ENCODE measurements at places on chromosomes 13 and 19.

DNA sequence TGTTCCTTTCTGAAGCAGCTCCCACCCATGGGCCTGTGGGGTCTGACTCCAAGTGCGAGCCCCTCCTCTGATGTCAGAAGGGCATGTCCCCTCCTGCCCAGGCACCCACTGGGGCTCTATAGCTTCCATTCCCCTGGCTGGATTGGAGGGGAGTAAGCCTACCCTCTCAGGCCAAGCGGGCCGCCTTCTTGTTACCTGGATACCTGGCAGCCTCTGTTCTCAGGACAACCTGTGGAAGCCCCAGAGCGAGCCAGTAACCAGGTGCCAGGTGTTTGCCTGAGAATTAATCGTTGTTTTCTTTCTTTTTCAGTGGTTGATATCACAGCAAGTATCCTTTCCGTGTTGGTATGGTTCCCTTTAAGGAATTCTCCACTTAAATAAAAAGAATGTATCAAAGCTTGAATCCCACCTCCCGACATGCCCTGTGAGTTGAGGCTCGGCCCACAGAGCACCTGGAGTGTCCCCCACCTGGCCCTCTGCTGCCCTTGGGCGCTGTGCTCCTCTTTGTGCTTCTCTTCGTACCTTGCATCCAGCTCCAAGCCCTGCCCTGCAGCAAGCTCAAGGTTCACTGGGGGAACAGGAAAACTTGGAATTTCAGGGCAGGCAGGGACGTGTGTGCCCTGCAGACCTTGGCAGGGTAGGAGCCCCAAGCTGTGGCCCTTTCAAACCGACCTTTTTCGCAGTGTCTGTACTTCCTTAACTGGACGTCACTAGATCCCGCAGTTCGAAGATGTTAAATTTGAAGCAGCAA, 15.0 kb downstream of the MAU2 start:
- DNase-seq, result no peak

GRCh38 chr19:5091684-5092480, 123.0 kb downstream of the KDM4B start:
- DNase-seq, result no peak

DNA sequence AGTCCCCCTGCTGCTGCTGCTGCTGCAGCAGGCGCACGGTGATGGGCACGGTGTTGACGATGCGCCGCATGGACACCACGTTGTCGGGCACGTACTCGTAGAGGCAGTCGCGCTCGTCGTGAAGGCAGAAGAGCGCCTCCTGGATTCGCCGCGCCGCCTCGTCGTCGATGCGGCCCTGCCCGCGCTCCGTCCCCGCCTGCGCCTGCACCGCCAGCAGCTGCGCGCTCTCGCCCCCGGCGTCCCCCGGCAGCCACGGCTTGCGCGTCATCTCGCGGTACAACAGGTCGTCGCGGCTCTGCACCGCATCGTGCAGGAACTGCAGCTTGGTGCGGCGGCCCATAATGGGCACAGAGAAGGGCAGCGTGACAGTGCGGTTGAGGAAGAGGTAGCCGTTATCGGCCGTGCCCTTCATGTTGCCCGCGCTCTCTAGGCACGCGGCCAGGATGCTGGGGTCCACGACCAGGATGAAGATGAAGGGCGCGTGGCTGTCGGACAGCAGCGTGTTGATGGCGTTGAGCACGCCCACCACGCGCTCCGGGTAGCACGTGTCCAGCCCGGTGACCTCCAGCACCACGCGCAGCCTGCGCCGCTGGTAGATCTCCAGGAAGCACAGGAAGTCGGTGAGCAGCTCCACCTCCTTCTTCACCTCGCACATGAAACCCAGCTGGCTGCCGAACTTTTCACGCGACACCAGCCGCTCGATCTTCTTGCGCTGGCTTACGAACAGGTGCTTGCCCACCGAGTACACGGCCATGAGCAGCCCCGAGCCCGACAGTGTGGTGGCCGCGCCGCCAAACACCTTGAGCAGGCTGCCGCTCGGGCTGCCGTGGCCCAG, 8.1 kb downstream of the NKPD1 start:
- no peak for DNase-seq

DNA sequence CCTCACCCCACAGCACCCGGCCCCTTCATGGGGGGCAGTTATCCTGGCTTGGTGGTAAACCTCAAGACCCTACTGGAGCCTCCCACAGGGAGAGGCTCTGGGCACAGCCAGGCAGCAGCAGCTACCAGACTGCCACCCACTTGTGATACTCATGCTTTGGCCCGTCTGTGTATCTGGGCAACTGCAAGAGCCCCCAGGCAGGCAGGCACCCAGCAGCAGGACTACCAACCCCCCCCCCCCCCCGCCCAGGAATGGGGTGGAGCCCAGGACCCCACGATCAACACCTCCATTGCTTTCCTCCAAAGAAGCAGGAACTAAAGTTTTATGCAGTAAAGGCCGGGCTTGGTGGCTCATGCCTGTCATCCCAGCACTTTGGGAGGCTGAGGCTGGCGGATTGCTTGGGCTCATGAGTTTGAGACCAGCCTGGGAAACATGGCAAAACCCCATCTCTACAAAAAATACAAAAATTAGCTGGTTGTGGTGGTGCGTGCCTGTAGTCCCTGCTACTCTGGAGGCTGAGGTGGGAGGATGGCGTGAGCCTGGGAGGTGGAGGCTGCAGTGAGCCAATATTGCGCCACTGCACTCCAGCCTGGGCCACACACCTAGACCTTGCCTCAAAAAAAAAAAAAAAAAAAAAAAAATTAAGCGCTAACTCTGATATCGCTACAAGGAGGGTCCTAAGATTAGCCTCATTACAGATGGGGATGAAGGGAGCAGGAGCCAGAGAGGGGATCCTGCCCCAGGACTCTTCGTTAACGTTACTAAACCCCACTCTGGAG, 1.1 kb upstream of the LYL1 start:
- DNase-seq, result no peak

GRCh38 chr19:6060600-6061375, 49.5 kb downstream of the RFX2 start:
- no peak for DNase-seq

GRCh38 chr19:35734273-35734672, 8.0 kb downstream of the IGFLR1 start:
- no peak for DNase-seq

DNA sequence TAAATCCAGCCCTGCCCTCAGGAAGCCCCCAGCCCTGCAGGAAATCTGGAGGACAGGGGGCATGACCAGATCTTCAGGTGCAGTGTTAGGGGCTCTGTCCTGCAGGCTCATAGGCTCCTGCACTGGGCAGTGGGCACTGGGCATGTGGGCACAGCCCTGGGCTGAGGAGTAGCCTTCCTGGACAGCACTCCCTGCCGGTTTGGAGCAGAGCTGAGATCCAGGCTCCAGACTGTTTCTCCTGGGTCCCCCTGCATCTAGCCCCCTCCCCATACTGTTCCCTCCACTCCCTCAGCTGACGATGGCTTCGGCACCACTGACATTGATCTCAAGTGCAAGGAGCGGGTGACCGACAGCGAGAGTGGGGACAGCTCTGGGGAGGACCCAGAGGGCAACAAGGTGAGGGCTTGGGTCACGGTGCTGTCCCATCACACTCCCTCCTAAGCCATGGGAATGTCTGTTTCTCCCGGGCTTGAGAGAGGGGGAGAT, 12.3 kb upstream of the PRR19 start:
- no peak for DNase-seq

- no peak for DNase-seq
Observed at GRCh38 chr19:27776524-27776923, 1436.4 kb downstream of the UQCRFS1 start.

DNA sequence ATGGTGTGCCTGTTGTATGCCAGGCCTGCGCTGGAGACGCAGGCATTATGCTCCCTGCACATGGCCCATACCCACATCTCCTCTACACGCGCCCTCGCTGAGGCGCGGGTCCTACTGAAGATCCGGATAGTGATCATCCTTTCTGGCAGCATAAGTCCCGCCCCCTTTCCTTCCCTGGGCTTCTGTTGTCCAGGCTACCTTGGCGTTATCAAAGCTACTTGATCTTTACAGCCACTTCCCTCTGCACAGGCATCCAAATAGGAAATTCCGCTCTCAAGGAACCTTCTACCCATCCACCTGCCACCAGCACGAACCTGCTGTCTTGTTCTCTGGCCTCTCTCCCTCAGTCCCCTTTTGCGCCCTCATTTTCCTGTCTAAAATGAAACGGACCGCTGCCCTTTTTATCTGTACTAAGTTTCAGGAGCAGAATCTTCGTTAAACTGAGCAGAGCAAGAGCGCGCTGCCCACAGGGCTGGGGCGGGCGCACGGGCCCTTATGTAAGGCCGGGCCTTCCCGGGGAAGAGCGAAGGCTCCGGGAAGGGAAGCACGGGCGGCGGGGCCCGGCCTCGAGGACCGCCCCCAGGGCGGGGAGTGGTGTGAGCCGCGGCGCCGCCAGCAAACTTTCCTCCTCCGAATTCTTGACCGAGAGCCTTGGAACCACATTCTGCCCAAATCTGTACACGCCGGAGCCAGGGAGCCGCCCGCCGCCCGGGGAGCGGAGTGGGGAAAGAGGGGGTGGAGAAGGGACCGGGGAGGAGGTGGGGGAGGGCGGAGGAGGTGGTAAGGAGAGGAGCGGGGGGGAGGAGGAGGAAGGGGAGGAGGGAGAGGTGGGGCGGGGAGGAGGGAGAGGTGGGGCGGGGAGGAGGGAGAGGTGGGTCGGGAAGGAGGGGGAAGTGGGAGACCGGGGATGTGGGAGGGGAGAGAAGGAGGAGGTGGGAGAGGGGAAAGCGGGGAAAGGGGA, 920 bp upstream of the UBE2L5 start:
- no peak for DNase-seq

Data from NCI-H187 (cell line).